ENCODE measurements at places on chromosomes 12 and 14.
A peak's percentile ranks its signal among the peaks of the same experiment; 100 is the strongest.

GRCh38 chr12:4977102-4977501, 66.6 kb upstream of the KCNA5 start:
- DNase-seq: no peak

- peak; percentile 77 for DNase-seq
These were observed 21.7 kb downstream of the STYK1 start for GRCh38 chr12:10652192-10652591.

- no peak for DNase-seq
These were observed 125.3 kb downstream of the ETV6 start for GRCh38 chr12:11774821-11775220.

GRCh38 chr12:22117563-22118237, 71.7 kb downstream of the CMAS start:
- no peak for DNase-seq

DNA sequence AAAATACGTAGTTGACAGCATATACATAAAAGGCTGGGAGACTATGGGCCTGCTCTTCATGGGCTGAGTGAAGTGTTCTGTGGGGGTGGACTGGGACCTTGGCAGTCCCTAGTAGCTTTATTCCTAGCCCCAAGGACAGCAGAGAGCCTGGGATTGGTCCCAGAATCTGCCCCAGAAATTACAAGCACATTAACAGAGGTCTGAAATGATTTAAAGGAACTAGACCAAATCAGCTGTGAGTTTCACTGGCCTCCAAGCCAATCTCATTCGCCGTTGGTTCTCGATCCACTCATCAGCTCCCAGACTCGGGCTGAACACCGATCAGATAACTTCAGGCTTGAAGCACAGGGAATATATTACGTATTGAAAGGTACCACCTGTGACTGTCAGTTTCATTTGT, 77.0 kb upstream of the PSMC1 start:
- no peak for DNase-seq
